Liver (tissue), 10 donors: ENCODE measurements at places on chromosomes 3 and 15. TPM values are rescaled to one million over a fixed set of nuclear protein-coding genes. Genes with fewer than 3 reads are reported as not detected.
A peak's percentile ranks its signal among the peaks of the same experiment; 100 is the strongest.

AMT gene
- 15.6 TPM for total RNA-seq

CIAO2A gene
- 124 TPM for total RNA-seq

MYL3 gene
- 0.51 TPM for total RNA-seq

TGM4 gene
- total RNA-seq: not detected

OCA2 gene
- total RNA-seq: 0.56 TPM

RTP3 gene
- total RNA-seq: 1.0 TPM

DNA sequence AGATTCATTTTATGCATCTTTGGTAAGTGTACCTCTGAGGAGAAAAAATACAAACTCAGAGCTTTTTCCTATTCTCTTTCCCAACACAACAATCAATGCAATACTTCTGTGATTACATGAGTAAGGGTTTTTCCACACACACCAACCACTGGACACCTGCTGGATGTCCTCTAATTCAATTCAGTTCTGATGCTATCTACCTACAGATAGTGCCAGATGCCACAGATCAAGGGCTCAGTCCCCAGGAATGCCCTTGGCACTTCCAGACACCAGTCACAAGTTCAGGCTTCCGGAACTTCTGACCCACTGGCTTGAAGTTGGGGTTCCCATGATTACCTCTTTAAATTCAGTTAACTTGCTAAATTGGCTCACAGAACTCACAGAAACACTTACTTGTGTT, 511.5 kb downstream of the AGBL1 start:
- no peak for DNase-seq

GRCh38 chr3:188860147-188860546, 311.6 kb upstream of the TPRG1 start:
- DNase-seq: no peak

DNA sequence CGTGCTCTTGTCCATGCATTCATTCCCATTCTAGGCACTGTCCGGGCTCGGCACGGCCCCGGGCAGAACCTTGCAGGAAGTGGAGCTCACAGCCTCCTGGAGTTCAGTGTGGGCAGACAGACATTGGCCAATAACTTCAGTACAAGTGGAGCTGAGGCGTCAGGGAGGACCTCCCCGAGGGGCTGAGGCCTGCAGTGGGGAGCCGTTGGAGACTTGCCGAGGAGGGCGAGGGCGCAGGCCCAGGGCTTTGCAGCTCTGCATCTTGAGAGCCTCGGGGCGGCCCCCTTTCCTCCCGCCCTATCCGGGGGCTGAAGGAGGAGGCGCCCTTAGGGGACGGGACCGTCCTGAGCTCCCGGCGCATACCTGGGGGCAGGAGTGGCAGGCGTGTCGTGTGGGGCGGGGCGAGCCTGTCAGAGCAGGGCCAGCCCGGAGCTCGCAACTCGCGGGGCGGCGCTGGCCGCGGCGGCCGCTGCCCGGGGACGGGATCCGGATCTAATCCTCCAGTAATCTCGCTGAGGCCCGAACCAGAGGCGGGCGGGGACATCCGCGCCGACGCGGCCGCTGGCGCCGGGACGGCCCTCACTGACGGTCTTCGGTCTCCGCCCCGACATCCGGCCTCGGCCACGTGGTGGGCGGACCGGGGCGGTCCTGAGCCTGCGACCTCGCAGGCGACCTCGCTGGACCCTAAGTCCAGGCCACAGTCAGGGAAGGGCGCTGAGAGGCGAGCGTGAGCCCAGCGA, at the start of gene ACY1:
ACY1 (plus strand) TSS at position 698 of the 740 bp plus-strand sequence. CDS start 530 bp downstream, outside the sequence.
- peak; percentile 86 for DNase-seq

DNA sequence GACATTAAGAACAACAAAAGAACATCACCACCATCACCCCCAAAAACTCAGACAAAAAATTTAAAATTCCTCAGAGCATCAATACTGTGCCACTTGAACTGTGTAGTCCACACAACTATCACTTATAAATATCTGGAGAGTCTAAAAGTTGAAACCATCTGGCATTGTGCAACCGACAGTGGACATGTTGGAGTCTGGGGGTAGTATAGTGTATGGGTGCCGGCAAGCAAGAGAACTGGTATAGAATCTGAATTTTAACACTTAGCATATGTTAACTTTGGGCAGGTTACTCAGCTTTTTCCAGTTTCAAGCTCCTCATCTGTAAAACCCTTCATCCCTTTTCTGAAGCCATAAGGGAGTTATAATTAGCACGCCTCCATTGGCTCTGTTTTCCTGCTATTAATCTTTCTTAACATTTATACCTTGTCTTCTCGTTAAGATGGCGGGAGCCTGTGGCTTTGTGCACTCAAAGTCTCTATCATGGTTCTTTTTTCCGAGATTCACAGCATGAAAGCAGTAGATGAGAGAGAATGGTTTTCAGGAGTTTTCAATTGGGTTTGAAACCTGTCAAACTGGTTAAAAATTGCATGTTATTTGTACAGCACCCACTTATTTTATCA, 255.7 kb upstream of the TBL1XR1 start:
- no peak for DNase-seq

DNA sequence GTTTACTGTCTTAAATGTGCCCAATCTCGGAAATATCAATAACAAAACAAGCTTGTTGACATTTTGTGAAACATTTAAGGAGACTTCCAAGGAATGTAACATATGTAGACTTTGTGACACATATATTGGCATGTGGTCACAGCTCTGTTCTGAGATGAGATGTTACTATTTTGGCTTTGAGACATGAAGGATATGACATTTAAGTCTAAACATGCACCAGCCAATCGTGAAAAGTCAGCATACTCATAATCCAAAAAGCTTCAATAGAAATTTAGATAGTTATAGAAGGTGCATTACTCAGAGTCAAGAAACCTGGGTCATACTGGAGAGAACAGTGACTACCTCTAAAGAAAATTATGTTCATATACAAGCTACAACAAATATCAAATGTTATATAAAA, 13.4 kb downstream of the COMMD2 start:
- no peak for DNase-seq

DNA sequence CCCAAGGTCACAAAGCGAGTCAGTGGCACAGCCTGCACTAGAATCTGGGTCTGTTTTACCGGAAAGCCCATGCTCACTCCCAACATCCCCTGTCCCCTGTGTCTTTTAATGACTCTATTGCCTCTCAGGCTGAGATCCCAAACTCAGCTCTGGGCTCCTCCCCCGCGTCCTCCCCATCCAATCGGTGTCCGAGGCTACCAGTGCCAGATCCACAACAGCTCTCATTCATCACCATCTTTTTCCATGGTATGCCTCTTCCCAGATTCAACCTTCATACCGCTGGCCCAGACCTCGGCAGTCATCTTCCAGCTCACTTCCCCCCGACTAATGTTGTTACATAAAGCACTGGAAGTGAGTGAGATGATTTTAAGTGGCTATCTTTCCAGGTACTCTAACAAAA, 16.1 kb upstream of the KY start:
- no peak for DNase-seq

DNA sequence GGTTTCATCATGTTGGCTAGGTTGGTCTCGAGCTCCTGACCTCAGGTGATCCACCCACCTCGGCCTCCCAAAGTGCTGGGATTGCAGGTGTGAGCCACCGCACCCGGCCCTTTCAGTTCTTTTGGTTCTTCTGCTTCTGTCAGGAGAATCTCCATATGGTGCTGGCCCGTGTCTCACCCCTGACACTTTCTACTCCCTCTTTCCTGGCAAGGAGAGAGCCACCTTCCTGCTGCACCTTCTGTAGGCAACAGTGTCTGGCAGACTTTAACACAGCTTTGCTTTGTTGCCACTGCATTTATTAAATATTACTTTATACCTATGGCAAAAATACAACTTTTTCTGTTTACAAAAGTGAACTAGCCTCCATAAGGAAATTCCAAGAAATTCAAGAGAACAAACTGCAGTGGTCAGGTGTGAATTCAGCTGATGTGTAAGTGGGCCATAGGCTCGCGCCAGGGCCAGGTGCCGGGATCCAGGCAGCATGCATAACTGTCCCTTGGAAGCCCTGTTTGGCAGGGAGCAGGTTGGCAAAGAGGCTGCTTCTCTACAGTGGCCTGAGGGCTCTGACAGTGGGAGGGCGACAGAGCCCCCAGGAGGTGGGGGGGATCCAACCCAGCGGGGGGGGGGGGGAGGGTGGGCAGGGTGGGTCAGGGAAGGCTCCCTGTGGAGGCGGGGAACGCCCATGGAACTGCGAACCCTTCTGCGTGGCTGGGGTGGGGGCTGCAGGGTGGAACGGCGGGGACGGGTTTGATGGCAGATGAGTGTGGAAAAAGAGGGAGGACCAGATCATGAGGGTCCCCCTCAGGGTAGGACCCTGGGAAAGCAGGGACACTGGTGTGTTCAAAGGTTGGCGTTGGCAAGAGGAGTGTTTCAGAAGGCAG, 21.1 kb downstream of the CTSH start:
- no peak for DNase-seq

GRCh38 chr3:191238321-191238817, 39.3 kb downstream of the OSTN start:
- DNase-seq: no peak

GRCh38 chr15:35095941-35096340, 10.8 kb upstream of the NANOGP8 start:
- no peak for DNase-seq

DNA sequence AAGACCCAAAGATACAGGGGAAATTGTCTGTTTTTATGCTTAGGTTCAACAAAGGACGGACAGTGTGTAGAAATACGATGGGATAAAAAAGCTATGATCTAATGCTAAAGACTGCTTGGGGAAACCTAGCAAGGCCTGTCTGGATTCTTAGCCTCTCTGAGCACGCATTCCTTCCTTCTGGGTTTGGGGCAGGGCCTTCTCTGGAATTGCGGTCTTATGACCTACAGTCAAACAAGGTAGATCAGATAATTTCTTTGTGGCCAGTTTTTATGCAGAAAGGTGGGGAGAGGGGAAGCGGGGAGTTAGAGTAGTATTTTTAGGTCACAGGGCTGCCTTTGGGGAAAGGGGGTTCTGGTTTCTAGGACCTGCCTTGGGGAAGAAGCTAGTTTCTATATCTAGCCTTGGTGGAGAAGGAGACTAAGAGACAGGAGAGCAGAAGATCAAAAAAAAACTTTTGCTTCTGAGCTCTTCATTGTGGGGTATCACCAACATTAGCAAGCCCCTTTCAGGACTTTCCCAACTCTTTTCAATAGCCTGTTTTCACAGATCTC, 39.1 kb upstream of the LIPC start:
- DNase-seq: no peak

GRCh38 chr15:73366766-73367623, 1.8 kb downstream of the HCN4 start:
- no peak for DNase-seq

GRCh38 chr3:140316466-140316865, 361.4 kb upstream of the TRIM42 start:
- no peak for DNase-seq

DNA sequence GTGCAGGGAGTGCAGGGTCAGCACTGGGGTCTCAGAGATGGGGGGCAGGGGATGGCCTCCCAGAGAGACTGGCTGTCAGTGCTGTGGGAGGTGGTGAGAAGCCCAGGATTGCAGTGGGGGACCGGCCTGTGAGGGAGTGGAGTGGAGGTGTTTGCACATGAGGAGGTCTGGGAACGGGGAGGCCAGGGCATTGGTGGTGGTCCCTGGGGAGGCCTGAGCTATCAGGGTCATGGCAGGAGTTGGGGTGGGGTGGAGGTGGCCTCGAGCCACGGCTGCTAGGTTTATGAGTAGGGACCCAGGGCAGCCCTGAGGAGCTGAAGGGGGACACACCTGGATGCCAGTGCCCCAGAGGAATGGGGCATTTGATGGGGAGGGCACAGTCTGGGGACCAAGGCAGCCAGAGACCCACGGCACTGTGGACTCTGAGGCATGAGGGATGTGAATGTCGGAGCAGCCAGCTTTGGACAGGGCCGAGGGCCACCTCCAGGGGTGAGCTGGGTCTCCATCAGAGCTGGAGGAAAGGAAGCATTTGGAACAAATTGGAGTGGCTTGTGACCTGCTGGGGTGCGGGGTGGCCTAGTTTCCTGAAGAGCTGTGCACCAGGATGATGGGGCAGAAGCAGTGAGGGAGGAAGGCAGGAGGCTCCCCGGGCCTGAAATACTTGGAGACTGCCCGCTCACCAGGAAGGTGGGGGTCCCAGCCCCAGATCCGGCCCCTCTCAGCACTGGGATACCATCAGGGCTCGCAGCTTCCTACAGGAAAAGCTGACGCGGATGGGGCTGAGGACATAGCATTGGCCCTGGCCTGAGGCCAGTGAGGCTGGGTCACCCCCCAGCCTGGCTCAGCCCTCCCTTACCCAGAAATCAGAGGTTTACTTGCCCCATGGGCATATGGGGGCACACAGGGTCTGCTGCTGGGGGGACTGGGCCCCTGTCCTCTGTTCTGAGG, 9.5 kb upstream of the CSPG4 start:
- no peak for DNase-seq

DNA sequence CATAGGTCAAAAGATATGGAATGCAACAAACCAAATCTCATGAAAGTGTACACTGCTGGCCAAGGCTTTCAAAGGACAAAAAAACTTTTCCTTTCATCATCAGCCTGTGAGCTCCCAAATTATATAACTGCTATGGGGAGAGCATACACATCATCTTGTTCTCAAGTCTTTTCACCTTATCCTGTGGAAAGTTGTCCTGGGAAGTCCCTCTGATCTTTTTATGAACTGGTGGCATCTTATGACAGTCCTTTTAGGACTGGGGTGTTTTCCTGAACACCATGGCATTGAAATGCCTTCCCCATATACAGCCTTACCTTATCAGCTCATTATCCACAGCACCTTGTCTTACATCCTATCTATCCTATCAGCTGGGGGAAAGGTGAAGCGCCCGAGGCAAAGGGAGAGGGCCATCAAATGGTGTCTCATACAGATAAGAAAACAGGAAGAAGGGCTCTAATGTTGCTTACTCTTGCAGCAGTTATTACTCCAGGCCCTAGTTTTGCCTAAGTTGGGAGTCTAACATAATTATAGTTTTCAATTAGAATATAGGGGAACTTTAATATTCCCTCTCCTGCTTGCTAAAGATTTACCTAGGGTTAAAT, 61.5 kb upstream of the GOLIM4 start:
- no peak for DNase-seq

DNA sequence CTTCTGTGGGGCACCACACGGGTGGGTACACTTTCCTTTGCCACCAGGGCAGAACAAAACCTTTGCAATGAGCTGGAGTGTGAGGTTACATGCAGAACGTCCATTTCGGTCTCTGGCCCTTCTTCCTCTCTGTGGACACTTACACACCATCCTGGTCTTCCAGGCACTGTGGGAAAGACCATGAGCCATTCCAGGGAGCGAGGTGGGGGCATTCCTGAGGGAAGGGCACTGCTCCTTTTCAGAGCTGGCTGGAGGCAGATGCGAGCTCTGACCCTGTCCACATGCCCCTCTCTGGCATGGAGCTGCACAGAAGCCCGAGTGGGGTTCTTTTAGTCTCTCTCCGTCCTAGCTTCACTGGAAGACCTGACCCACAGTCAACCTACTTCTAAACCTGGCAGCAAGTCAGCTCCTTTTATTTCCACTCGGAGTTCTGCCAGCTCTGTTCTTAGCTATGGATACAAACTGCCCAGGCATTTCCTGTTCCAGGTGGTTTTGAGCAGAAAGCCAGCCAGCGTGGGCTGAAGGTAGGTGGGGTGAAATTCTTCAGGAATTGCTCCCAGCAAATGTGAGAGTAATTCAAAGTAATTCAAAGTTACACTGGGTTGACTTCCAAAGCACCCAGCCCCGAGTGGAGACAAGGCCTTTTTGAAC, 281.4 kb downstream of the ADAMTS17 start:
- no peak for DNase-seq
